Ureter (tissue), 1 donor: ENCODE measurements at places on chromosomes 11 and 22. TPM values are rescaled to one million over a fixed set of nuclear protein-coding genes. Genes with fewer than 3 reads are reported as not detected.

Gene CRACR2B
- 45.8 TPM for total RNA-seq

Gene SNX32
- 2.6 TPM for total RNA-seq

Gene OR5A1
- total RNA-seq, result not detected

Gene NXPE1
- total RNA-seq, result not detected

Gene SCGB1C1
- not detected for total RNA-seq

Gene CCDC15
- 2.2 TPM for total RNA-seq

Gene NXPE4
- not detected for total RNA-seq

Gene AQP11
- total RNA-seq, result 0.34 TPM

Gene GPR83
- not detected for total RNA-seq

Gene MS4A8
- total RNA-seq, result not detected

Gene SYT12
- total RNA-seq, result 4.8 TPM

Gene NAV2
- 47.3 TPM for total RNA-seq

Gene OR8K3
- not detected for total RNA-seq

Gene LUZP2
- total RNA-seq, result 0.96 TPM

Gene ALDH3B1
- 25.4 TPM for total RNA-seq

Gene AP5B1
- total RNA-seq, result 13.5 TPM

Gene PHLDB1
- total RNA-seq, result 93.1 TPM

Gene IGSF22
- 4.1 TPM for total RNA-seq

Gene SYNGR1
- total RNA-seq, result 32.6 TPM

Gene PNPLA3
- total RNA-seq, result 0.75 TPM

Gene LRFN4
- 18.3 TPM for total RNA-seq

Gene CNTF
- total RNA-seq, result 1.8 TPM

Gene XNDC1N
- total RNA-seq, result 16.6 TPM

Gene BSX
- total RNA-seq, result not detected

Gene TTC36
- total RNA-seq, result 0.60 TPM

Gene OR10AG1
- not detected for total RNA-seq
